Activated CD4-positive, alpha-beta T cell treated with anti-CD3 and anti-CD28 coated beads for 36 hours (primary cell): ENCODE measurements at places on chromosomes 5 and 9.

GRCh38 chr9:127118597-127119319 is 3.7 kb downstream of the ANGPTL2 start:
- DNase-seq: no peak

DNA sequence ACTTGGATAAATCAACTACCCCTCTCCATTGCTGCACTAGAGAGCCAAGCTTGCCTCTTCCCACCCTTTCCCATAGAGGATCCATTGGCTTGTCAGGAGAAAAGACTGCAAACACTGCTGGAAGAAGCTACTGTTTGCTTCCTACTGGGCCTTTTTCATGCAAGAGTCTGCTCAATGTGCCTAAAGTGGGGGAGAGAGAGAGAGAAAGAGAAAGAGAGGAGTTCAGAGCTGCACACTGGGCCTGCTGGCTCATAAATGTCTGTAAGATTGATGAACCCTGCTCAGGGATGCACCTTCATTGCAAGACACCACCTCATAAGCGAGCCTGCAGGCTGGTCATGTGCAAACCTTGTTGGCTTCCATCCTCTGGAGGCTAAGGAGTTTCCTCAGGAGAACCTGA is 269.4 kb downstream of the ZNF608 start:
- no peak for DNase-seq

DNA sequence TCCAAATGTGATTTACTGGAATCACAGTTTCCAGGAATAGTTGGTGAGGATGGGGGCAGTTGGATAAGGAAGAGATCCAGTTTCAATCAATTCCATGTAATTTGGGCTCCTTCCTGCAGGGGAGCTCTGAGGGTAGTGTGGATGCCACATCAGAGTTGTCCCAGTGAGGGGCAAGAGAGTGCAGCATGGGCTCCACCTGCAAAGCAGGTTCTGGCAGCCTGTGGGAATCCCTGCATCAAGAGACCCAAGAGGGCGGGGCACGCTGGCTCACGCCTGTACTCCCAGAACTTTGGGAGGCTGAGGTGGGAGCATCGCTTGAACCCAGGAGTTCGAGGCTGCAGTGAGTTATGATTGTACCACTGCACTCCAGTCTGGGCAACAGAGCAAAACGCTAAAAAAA is 188.5 kb downstream of the CACNA1B start:
- DNase-seq: no peak

- DNase-seq: no peak
Observed at GRCh38 chr9:125756518-125756917, 9.3 kb downstream of the PBX3 start.

GRCh38 chr5:153629027-153629895 is 138.8 kb downstream of the GRIA1 start:
- no peak for DNase-seq

DNA sequence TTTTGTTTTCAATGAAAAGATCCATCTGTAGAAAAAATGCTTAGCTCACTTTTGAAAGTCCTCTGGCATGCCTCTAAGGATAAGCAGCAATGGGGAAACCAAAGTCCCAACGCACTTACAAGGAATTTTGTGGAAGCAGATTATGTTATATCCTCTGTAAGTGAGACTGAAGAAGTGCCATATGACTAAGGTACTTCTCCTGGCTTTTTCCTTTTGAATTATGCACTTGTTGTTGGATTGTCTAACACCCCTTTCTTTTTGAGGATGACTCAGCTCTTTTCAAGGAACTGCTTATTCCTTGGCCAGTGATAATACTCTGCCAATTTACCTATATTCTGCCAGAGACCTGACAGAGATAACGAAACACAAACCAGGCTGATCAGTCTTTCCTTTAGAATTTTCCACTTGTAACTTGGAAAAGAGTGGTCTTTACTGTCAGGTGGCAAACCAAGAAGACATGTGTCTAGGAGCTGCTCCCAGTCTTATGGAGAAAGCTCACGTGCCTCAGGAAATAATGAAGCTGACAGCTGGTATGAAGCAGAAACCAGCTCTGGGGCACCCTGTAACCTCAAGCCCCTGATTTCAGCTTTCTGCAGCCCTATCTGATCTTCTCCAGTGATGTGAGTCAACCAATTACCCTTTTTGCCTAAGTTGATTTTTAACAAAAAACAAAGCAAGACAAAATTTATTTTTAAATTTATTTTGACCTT is 290.8 kb upstream of the FBXL7 start:
- no peak for DNase-seq

DNA sequence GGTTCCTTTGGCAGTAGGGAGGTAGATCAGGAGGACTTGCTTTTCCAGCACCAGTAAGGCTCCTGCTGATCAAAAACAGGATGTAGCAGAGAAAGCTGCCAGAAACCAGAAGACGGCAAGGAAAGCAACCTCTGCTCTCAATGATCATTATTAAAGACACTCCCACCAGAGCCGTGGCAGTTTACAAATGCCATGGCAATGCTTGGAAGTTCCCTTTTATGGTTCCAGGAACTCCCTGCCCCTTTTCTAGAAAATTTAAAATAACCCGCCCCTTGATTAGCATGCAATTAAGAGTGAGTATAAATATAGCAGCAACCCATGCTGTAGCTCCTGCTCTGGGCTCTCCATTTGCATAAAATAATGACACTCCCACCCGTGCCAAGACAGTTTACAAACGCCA is 16.1 kb downstream of the EQTN start:
- DNase-seq: no peak

DNA sequence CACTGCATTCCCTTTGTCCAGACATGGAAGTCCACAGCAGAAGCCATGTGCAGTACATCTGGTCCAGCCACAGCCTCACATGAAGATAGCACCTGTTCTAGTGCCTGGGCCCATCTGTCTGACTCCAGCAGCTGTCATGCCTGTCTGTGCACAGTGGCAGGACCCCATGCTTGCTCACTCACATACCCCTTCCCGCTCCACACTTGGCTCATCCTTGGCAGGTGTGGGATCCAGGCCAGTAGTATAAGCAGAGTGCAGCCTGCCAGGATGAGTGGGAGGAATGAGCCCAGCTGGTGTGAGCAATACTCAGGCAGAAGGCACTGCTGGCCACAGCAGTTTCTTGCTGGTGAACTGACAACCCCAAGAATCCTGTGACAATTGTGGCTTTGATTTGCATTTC is 168.0 kb downstream of the PRDM9 start:
- no peak for DNase-seq

DNA sequence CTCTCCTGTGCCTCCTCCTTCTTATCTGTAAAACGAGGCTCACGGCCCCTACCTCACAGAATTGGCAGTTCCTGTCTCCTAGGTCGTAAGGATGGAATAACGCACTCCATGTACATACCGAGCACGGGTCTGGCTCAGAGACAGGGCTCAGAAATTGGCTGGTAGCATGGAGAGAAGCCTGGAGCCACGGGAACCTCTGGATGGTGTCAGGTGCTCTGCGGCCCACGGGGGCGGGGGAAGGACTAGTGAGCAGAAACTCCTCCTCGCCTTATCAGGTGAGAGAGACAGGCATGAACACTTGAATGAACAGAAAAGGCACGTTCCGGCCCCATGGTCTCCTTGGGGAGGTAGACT is 15.4 kb upstream of the C5orf47 start:
- peak; percentile 39 for DNase-seq

DNA sequence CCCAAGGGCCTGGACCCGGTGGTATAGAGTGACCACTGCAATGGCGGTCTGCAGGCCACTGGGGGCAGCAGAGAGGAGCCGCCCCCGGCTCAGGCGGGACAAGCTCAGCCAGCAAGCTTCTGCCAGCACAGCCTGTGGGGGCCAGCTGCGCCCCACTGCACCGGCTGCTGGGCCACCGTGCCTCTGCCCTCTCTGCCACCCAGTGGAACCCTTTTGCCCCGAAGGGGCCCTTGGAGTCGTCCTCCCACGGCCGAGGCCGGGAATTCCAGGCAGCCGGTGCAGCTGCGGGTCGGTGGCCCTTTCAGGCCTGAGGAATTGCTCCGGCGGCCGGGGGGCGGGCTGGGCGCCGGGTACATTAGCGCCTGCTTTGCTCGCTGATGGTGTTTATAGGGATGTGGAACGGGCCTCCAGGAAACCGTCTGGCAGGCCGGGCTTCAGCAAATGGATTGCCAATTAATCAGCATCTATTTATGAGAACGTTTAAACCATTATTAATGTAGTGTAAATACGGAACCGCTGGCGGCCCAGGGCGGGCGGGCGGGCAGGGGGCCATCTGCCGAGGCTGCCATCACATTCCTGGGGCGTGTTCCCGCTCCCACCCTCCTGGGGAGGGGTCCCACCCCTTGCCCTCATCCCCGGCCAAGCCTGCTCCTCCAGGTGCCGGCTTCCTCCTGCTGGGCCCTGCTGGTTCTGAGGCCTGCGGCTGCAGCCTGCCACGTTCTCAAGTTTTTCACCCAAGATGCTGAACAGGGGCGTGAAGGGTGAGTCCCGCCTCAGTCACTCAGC is 127.4 kb downstream of the BARX1 start:
- peak; percentile 67 for DNase-seq

DNA sequence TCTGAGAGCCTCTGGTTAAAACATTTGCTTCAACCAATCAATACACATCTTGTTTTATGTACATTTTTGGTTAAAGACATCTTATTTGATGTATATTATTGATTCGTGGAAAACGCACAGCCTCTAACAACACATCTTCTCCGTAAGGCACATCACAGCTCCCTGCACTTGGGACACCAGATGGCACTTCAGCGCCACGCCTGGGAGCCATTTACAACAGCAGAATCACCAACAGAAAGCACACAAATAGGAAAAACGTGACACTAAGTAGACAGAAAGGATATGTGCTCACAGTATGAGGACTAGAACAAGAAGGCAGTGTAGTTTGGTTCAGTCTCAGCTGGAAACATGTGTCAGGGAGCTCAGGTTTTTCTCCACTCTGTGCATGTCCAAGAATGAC is 199.7 kb downstream of the ROR2 start:
- no peak for DNase-seq

- DNase-seq: no peak
Observed at GRCh38 chr9:112553256-112553826, 66.7 kb downstream of the KIAA1958 start.

GRCh38 chr5:92560698-92561401 is 1020.2 kb downstream of the NR2F1-AS1 start:
- DNase-seq: no peak

GRCh38 chr9:76512826-76513225 is 53.8 kb downstream of the GCNT1 start:
- DNase-seq: no peak

GRCh38 chr9:20728493-20729220 is 44.6 kb downstream of the FOCAD start:
- no peak for DNase-seq

DNA sequence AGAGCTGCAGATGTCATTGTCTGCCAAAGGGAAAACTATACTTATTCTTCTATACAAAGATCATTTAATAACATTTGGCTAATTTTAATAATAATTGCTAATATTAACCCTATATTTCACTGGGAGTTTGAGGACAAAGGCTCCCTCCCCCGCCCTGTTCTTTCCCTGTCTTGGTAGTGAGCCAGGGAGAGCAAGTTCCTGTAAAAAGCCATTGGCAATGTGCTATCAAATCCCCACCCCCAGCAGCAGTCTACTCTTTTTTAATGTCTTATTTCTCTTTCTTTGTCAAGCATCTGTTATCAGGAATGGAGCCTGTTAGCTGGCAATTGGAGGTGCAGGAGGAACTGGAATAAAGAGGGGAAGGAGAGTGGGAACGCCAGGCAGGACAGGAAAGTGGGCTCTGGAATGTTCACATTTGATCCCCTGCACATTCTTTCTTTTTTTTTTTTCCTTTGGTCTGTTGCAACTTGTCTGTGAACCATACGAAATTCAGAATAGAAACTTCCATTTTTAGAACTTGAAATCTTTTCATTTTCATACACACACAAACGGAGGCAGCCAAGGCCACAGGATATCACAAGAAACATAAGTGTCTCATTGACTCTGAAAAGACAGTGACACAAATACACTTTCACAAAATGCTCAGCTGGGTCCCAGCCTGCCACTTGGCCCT is 664.8 kb upstream of the ZNF608 start:
- no peak for DNase-seq

DNA sequence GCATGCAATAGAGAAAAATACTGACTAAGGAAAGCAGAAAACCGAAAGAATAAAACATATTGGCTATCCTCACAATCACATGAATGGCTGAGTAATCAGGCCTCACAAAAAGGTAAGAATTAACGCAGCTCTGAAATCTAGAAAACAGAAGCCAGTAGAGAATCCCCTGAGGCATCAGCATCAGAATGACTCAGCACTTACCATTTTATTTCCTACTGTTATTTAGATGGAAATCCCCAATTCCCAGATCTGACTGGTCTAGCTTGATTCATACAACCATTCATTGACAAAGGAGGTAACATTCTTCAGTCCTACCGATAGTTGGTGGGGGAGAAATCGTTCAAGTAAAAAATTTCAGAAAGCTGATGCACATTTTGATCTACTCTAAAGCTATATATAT is 1408.4 kb upstream of the WWC1 start:
- no peak for DNase-seq

- no peak for DNase-seq
Observed at GRCh38 chr5:172050080-172050479, 43.6 kb upstream of the FBXW11 start.
